Vagina (tissue), 2 donors: ENCODE measurements at places on chromosomes 4 and X.

GRCh38 chr4:22237155-22237751, 278.6 kb downstream of the ADGRA3 start:
- no peak for DNase-seq

DNA sequence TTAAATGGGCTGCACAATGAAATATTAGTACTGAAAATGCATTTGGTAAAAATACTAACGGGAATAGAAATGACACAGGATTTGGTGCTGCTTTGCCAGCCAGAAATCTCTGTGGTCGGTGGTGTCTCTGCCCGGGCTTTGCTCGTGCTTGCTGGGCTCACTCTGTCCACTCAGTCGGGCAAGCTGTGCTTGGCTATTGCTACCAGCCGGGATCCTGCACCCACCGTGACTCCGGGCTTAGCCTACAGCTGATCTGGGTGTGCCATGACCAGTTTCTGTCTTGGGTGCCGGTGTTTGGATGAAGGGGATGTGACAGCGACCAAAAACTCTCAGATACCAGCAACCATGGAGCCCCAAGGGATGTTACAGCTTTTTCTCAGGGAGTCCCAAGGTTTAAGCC, 487.7 kb downstream of the TECRL start:
- no peak for DNase-seq

DNA sequence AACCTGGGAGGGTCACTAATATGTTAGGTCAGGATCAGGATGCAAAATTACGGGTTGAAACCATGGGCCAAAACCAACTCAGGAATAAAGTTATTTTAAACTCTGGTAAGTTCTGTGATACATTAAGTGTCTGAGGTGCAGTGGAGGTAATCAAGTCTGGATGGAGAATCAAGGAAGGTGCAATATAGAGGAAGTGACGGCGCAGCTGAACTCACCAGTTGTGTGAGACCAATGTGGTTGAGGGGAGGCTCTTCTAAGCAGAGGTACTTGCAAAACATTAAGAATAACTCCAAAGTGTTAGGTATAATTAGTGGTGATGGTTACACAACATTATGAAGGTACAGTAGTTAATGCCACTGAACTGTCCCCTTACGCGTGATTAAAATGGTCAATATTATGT, 19.7 kb downstream of the GAB3 start:
- DNase-seq: no peak

GRCh38 chrX:31223817-31224216, 152.0 kb upstream of the FTHL17 start:
- no peak for DNase-seq

- DNase-seq: no peak
Observed at GRCh38 chrX:10513974-10514373, 106.4 kb downstream of the MID1 start.

GRCh38 chr4:177016541-177017141, 223.9 kb upstream of the VEGFC start:
- no peak for DNase-seq

DNA sequence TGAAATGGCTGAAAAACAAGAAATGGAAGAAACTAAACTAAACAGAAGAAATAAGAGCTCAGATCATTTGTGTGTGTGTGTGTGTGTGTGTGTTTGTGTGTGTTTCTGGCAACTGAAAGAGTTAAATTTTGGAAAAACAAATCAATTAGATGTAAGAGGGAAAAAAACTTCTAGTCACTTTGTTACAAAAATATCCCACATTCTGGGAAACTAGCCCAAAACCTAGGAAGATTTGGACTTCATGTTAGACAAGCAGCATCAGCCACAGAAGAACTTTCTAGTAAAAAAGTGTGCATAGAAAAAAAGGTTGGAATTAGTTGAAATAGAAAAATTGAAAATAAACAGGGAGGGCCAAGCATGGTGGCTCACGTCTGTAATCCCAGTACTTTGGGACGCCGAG, 111.6 kb upstream of the PRKG2 start:
- no peak for DNase-seq
